ENCODE measurements at places on chromosomes 7 and 10.

DNA sequence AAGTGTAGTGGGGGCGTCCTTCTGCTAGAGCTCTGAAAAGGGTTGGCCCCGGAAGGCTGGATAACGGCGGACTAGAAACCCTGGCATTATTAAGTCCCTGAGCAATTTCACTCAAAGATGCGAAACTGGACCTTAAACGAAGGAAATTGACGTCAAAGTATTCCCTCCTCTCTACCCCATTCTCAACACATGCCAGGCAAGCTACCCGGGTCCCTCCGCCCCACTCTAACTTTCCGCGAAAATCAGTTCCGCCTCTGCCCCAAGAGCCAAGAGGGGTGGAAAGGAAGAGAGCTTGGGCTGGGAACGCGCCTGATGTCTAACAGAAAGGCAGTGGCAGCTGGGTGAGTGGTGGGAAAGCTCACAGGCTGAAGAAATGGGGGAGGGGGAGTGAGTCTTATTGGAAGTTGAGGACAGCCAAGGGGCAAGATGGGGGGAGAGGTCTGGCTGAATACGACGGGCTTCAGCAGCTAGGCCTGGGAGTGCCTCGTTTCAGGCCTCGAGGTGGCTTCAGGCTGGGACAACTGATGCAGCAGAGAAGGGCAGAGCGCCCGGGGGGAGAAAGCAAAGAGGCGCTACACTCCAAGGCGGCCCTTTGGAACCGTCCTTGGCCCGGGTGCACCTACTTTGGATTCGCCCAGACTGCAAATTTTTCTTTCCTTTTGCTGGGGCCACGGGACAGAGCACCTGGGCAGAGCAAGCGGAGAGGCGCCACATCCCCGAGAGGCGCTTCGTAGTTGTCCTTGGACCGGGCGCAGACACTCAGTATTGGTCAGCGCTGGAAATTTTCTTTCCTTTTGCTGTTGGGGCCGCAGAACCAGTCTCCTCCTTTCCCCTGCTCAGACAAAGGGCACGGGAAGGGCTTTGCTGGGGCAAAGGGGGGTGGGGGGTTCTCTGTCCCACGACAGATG lies 2.0 kb upstream of the FEZF1 start:
- DNase-seq: no peak

- no peak for DNase-seq
Measured at GRCh38 chr7:69946901-69947300, 348.6 kb downstream of the AUTS2 start.

DNA sequence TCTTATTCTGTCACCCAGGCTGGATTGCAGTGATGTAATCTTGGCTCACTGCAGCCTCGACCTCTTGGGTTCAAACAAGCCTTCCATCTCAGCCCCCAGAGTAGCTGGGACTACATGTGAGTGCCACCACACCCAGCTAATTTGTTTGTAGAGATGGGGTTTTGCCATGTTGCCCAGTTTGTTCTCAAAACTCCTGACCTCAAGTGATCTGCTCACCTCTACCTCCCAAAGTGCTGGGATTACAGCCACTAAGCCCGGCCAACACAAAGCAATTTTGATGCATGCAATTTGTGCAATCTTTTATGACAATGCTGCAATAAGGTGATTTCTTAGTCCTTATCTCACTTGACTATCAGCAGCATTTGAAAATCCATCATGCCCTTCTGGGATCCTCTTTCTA lies 333.1 kb downstream of the FRMD4A start:
- no peak for DNase-seq

DNA sequence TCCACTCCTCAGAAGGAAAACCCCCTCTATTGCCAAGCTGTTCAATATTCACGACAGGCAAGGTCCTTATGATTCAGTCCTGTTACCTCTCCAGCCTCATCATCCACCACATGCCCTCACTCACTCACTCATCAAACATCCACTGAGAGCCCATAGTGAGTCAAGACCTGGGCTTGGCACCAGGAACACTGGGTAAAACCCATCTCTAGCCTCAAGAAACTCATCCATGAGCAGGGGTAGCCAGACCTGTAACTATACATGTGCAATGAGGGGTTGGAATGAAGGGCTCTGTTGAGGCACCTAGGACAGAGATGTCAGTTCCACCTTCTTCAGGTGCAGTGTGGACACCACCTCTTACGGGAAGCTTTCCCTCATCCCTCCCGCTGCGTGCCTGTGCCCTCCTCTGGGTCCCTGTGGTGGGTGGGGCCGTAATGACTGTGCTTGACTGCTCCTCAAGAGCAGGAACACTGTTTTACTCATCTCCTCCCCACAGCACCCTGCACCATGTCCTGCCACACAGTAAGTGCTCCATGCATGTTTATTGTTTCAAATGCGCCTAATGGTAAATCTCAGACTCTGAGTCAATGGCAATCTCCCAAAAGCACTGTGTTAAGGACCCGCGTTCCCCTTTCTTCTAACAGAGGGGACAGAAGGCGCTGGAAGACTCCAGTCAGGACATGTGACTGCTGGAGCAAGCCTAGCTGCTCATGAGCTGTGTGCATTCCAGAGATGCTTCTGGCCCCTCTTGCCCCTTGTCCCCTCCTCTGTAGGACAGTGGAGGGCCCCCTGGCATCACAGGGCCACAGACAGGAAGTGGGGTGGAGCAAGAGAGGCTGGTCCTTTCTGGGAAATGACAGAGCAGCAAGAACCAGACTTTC lies 95.4 kb downstream of the HIPK2 start:
- DNase-seq: no peak

DNA sequence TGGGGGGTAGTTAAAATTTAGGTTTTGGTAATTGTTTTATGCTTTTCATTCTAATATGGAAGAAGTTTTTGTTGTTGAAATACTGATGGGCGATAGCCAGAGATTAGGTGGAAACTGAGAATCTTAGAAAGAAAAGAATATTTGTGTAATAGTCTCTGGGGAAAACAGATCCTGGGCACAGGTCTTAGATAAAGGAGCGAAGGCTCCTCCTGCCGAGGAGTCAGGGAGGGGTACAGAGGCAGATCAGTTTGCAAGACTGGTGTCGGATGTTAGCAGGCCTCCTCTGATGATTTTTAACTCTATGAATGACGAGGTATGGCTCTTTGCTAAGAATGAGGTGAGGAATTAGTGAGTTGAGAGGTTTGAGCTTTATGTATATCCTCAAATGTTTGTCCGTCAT lies 339.7 kb downstream of the HGF start:
- DNase-seq: no peak

Measured in stimulated activated CD8-positive, alpha-beta memory T cell treated with anti-CD3 and anti-CD28 coated beads, Interleukin-7, amount 100 ng/mL, for 1 hour (primary cell).